ENCODE measurements at places on chromosomes 11 and 22. TPM values are rescaled to one million over a fixed set of nuclear protein-coding genes. Genes with fewer than 3 reads are reported as not detected.

DYNC2H1 gene
- 18.6 TPM for total RNA-seq

FOSL1 gene
- total RNA-seq: 67.3 TPM

VSTM5 gene
- total RNA-seq: not detected

APOA5 gene
- total RNA-seq: not detected
